Activated T-cell treated with anti-CD3 and anti-CD28 coated beads, Interleukin-2, amount 50 U/mL, for 4 hours (primary cell): ENCODE measurements at places on chromosomes 7 and 10. TPM values are rescaled to one million over a fixed set of nuclear protein-coding genes. Genes with fewer than 3 reads are reported as not detected.

The GPER1 gene
- total RNA-seq: 0.11 TPM

The NPY gene
- not detected for total RNA-seq

The GTF2IRD2 gene
- total RNA-seq: 2.6 TPM

The SPDYE2B gene
- total RNA-seq: not detected

The EGR2 gene
- total RNA-seq: 121 TPM

The NXPH1 gene
- not detected for total RNA-seq

GRCh38 chr7:82230811-82231581 is 212.6 kb downstream of the CACNA2D1 start:
- no peak for DNase-seq

- DNase-seq: no peak
Observed at GRCh38 chr10:34102237-34102673, 712.8 kb downstream of the PARD3 start.

DNA sequence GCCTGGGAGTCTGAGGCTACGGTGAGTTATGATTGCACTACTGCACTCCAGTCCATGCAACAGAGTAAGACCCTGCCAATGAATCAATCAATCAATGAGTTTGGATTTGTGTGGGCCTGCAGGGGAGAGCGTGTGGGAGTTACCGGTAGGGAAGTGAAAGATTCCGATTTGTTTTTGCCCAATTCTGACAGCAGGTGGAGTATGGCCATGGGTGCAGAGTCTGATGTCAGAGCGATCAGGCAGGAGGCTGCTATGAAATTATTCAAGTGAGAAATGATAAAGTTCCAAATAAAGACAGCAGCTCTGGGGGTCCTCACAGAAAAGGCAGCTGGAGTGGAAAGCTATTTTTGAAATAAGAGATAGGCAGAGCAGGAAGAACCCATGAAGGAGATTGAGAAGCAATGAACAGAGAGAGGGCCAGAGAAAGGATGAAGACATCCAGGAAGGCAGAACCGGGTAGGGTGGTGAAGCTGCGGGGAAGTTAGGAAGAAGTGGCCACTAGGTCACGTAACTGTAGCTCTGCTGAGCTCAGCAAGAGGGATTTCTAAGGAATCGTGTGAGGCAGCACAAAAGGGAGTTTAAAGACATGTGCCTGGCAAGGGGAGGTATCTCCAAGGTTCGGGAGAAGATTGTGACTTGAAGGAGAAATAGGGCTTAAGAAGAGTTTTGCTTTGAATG is 93.7 kb upstream of the NMT2 start:
- DNase-seq: no peak

DNA sequence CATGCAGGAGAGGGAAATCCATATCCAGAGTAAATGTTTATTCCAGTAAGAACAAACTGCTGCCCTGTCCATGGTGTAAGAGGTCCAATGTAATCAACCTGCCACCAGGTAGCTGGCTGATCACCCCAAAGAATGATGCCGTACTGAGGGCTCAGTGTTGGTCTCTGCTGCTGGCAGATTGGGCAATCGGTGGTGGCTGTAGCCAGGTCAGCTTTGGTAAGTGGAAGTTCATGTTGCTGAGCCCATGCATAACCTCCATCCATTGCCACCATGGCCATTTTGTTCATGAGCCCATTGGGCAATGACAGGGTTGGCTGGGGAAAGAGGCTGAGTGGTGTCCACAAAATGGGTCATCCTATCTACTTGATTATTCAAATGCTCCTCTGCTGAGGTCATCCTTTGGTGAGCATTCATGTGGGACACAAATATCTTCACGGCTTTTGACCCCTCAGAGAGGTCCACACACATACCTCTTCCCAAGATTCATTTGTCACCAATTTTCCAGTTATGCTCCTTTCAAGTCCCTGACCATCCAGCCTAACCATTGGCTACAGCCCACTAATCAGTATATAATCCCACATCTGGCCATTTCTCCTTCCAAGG is 23.3 kb upstream of the PAPSS2 start:
- DNase-seq: no peak

DNA sequence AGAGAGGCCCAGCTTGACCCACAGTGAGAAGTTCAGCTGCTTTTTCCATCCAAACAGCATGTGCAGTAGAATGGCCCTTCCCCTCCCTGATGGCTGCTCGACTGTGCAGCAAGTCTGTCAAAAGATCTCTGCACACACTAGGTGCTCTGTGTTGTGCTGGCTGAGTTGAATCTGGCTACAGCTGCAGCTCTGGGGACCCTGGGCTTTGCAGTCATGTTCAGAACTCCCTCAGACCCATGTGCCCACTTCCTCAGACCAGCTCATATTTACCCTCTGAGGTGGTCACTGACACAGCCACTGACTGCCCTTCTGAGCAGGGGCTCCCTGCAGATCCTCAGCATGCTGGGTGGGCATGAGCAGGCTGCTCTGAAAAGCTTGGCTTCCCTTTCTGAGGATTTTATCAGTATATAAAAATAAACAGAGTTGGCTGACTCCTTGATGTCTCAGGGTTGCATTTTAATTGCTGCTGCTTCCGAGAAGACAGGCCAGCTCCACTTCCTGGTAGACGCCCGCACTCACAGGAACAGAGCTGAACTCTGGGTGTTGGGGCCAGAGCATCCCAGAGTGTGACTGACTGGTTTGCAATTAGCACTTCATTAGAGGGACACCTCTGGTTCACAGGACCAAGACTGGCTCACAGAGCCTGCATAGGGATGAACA is 507.9 kb downstream of the RPS24 start:
- no peak for DNase-seq

DNA sequence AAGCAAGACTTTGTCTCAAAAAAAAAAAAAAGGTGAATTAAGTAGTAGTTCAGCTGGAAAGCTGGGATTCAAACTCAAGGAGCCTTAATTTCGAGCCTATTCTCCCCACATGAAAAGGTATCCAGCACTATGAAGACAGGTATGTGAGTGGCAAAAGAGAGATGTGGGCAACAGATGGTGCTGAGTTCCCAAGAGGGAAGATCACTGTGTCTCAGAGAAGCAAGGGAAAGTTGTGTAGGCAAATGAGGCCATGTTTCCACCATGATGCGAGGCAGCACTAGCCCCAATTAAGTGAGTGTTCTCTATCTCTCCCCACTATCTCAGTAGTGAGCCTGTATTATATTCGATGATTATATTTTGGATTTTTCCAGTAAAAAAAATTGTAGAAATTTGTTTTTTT is 19.8 kb upstream of the ST7 start:
- no peak for DNase-seq

DNA sequence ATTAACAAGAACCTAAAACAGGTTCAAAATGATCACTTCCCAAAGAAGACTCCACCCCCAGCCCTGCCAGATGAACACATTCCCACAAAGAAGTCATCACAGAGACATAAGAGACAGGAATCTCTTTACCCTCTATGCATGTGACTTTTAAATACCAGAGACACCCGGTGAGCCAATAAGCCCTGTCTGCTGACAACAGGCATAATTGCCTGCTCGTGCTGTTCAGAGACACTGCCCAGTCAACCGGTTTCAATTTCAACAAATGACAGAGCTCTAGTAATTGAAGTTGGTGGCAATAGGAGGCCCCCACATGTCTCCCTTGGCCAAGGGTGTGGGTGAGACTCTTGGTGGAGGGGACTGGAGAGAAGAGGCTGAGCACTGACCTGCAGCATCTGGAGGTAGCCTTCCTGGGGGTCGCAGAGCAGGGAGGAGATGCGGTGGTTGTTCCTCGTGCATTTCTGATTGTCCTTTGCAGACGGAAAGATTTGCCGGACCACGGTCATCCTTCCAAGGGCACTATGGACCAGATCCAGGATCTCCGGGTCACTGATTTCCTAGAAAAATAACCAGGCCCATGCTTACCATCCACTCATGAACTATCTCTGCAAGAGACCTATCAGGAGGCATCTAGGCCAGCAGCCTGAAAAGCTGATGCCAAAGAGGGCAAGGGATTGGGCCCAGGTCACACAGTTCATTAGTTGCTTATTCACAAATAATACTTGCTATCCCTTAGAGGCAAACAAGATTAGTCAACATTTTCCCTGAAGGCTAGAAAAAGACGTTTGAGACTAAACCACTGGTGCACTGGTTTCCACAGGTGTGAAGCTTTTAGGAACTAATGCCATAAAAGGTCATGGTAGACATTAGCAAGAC is 497.7 kb downstream of the GRID1 start:
- DNase-seq: no peak

GRCh38 chr7:36079446-36080025 is 73.5 kb upstream of the EEPD1 start:
- DNase-seq: no peak

DNA sequence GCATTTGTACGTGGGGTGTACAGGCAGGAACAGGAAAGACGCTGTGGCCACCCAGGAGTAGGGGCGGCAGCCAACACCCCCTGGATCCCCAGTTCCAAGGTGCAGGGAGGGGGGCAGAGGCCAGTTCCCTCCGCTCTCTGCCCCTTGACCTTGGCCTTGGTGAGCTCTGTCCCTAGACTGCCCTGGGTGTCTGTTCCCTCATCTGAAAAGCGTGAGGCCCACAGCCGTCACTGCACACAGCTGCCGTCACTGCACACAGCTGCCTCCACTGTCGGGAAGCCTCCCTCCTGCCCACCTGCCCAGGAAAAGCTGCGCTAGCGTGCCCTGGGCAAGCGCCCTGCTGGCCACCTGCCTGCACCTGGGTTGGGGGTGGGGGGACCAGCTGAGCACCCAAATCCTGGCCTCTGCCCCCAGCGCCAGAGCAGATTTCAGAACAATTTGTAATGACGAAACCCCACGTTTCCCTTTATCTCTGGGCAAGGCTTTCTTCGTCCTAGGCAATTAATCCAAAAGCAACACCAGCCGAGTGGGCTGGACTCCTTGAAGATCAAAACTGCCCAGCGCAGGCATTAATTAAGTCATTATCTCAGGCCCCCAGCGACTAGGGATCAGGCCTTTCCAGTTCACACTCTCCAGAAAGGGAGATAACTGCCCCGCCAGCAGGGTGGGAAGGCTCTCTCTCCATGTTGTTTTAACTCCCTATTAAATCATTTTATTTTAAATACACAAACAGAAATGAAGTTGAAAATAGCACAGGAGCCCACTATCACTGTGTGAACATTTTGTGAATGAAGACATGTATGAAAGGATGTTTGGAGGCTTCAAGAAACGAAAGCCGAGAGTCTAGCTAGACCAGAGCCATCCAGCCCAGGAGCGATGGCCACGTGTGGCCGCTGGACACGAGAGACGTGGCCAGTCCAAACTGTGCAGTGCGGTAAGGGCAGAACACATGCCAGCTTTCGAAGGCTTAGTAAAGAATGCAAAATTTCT is 4.0 kb upstream of the PDGFA start:
- no peak for DNase-seq

GRCh38 chr10:84395581-84395980 is 67.2 kb downstream of the CCSER2 start:
- no peak for DNase-seq

DNA sequence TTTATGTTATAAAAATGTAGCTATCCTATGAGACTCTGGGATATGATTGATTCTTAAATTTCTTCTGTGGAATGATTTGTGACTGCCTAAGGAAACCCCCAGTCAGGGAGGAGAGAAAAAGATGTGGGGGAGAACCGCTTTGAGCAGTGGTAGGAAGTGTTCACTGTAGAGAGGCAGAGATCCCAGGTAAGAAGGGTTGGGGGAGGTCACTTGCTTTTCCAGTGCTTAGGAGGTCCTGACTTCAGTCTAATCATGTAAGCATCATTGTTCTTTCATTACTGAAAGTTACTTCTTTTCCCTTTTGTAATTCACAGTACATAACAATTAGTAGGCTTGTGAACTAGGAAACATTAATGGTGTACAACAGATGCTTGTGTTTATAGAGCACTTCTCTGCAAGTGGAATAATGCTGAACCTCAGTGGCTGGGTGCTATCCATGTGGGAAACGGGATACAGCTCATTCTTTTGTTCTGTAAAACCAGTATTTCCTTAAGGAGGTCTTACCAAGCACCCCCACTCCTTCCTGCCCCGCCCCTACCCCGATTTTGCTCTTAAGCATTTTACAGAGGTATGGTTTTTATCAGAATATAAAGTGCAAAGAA is 165.4 kb downstream of the ST7 start:
- no peak for DNase-seq

GRCh38 chr10:48627984-48628609 is 23.2 kb upstream of the ARHGAP22 start:
- no peak for DNase-seq

GRCh38 chr10:14276210-14276609 is 54.5 kb downstream of the FRMD4A start:
- DNase-seq: no peak

DNA sequence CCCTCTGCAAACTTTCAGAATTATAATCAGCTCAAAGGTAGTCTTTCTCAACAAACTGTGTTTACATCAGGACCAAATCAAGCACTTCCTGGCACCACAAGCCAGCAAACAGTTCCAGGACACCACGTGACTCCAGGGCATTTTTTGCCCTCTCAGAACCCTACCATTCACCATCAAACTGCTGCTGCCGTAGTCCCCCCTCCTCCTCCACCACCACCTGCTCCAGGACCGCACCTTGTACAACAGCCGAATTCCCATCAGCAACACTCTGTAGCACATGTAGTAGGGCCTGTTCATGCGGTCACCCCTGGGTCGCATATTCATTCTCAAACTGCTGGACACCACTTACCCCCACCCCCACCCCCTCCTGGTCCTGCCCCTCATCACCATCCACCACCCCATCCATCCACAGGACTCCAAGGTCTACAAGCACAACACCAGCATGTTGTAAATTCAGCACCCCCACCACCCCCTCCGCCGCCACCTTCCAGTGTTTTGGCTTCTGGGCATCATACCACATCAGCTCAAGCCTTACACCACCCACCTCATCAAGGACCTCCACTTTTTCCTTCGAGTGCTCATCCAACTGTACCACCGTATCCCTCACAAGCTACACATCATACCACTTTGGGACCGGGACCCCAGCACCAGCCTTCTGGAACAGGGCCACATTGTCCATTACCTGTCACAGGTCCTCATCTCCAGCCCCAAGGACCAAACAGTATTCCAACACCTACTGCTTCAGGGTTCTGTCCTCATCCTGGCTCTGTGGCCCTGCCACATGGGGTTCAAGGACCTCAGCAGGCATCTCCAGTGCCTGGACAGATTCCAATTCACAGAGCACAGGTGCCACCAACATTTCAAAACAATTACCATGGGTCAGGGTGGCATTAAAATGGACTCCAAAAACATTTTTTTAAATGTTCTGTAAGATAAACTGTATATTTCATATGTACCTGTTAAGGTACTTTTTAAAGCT is 98.7 kb downstream of the KMT2E start:
- DNase-seq: no peak

DNA sequence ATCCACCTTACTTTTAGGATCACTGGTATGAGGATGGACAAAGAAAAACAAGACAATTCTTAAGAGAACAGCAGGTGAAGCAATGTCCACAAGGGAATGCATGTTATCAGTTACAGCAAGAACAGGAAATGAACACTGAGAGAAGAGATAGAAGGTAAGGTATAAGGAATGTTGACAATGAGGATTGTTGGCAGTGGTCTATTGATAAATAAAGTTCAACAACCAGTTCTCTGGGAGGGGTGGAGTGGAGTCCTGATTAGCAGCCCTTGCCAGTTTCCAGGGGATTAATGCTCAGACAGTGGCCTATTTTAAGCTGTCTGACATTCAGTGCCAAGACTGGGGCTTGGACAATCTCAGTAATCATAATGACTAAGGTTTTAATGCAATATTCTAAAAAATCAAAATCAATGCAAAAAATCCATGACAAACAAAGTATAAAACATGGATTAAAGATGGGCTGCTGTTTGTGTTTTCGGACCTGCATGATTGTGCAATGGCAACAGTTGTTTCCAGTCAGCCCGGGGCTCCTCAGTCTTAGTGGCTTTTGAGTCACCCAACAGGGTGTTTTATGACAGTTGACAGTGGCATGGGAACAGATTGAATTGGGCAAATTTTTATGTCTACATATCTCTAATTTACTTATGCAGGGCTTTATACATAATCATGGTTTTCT is 13.8 kb upstream of the AKR1B1 start:
- no peak for DNase-seq

- no peak for DNase-seq
Observed at GRCh38 chr10:111273635-111274034, 196.8 kb downstream of the ADRA2A start.
